CD4-positive, alpha-beta T cell treated with Interleukin-12 subunit alpha and Interleukin-12 subunit beta, for 1 hour (primary cell): ENCODE measurements at places on chromosomes 12 and 14.
A peak's percentile ranks its signal among the peaks of the same experiment; 100 is the strongest.

DNA sequence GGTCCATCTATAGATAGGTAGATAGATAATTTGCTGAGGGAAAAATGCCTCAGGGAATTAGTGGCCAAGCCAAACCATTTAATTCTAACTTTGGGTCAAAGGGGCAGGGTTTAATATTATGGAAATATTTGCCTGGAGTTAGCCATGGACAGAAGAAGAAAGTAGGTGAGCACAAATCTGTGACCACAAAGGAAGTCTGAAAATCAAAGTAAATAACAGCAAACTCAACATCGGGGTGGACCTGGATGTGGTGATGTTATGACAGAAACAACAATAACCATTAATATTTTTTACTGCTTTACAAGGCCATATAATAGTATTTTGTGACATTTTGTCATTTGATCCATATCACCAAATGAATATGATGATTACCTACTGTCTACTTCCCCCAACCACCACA is 578.0 kb upstream of the MGAT4C start:
- no peak for DNase-seq

- DNase-seq, result no peak
These were observed 244.2 kb upstream of the CCDC196 start for GRCh38 chr14:66242001-66242400.

GRCh38 chr14:37580146-37580545 is 14.9 kb downstream of the FOXA1 start:
- DNase-seq, result no peak

DNA sequence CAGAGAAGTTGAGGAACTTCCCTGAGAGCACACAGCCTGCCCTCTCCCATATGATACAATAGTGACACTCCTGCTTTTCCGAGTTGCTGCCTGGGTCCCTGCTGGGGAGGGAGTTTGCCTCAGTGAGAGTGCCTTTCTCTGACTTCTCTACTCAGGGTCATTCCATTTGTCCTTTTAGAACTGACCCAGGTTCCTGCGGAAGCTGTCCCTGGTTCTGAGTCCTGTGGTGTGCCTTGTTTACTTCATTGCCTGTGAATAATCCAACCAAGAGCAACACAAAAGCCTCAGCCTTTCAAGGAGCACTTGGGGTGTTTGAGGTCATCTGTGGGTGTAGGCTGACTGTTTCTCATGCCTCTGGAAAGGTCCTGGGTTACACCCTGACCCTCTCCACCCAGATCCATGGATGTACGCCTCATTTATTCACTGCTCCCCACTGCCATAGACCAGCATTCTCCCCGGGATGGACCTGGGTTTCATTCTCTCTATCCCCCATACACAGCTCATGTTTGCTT is 13.6 kb downstream of the SERPINA1 start:
- no peak for DNase-seq

- no peak for DNase-seq
These were observed 137.9 kb downstream of the TTC8 start for GRCh38 chr14:88962356-88962755.

DNA sequence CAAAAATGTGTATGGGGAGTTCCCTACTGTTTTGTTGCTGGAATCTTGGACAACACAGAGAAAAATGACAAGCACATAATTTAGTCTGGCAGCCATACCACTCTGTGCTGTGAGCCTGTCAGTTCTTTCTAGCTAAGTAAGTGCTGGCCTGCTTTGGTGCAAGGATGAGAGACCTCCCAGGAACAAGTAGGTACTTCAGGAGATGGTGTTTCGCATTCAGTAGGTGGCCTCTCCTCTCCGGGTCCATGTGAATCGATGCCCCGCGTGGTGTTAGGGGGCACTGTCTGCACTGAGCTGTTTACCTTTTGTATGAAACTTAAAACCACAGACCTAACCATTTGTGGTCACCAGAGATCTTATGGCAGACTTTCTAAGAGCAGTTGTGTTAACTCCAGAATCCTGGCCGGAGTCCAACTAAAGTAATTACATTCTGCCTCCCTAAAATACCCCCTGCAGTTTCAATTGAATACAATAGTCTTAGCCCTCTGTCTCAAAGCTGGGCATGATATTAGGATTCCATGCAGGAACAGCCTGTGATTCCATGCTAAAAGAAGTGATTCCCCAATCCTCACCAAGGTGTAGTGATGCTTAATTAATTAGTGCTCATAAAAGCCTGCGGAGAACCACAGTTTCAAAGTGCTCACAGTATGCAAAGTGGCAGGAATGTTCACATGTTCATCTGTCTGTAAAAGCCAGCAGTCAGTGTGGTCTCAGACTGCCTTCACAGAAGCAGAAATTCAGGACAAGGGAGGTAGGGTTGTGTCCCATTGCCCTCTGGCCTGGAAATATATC is 64.2 kb downstream of the LLPH start:
- no peak for DNase-seq

- DNase-seq, result no peak
These were observed 776 bp downstream of the RDH5 start for GRCh38 chr12:55720894-55721444.

DNA sequence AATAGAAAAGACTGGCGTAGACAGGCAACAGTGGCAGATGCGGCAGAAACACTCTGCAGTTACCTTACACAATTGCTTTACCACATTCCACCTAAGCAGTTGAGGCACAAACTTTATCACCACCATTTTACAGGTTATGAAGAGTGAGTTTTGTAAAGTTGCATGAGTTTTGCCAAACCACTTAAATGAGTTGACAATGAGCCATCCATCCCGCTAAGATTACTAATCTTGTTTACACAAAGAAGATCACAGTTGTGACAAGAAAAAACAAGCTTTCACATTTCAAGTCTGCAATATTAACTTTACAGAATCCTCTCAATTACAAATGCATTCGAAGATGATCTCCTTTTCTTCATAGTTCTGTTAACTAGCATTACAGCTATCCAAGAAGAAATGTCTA is 1.8 kb downstream of the TMCC3 start:
- no peak for DNase-seq

DNA sequence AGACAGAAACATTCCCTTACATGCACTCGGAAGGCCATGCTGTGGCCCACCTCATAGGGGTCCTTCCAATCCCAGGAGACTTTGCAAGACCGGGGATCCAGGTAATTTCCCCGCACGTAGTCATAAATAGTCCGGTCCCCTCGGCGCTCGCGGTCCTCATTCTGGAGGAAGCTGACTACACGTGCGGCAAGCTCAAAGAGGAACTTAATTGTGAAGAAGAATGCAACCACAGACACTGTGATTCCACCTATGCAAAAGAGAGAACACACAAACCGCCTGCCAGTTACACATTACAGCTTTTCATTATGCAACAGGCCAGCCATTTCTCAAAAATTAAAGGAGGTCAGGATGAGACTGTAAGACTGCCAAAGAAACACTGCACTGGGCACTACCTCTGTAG is 28.4 kb downstream of the AREL1 start:
- peak; percentile 6 for DNase-seq

DNA sequence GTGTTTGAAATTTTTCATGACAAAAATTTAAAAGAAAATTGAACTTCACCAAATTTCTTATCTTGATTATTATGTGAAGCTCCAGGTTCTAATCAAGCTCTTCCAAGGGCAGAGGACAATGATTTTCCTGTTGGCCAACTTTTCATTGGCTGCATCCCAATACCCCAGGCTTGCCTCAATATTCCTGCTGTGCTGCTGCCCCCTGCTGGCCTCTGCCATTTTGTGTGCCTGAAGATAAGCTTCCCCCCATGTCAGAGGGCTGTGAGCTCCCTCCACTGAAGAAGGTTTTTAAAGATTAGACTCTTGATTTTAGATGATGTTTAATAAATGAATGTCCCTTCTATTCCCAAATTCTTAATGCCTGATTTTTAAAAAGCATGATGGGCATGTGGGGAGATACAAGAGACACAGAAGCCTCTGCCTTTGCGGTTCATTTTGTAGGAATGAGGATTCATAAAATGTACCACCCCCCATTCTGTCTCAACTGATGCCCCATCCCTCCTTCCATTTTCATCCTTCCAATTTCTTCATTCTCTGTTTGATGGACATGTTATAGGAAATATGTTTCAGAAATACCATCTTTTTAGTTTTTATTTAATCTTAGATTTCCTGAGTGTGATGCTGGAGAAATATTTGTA is 76.7 kb upstream of the RGS6 start:
- peak; percentile 27 for DNase-seq

DNA sequence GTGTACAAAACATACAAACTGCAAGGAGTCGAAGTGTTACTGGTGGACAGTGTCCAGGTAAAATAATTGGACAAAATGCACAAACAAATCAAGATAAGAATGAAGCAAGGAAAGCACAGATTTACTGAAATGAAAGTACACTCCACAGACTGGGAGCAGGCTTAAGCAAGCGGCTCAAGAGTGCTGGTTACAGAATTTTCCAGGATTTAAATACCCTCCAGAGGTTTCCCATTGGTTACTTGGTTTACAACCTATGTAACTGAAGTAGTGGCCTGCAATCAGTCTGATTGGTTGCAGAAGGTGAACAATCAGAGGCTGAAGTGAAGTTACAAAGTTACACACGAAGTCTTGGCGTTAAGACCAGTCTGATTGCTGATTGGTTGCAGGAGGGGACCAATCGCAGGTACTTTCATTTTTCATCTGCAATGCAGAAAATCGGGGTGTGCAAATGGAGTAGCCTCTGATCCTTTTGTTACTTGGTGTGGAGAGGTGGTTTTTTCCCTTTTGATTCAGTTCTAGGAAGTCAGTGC is 11.6 kb upstream of the SCN8A start:
- DNase-seq, result no peak

DNA sequence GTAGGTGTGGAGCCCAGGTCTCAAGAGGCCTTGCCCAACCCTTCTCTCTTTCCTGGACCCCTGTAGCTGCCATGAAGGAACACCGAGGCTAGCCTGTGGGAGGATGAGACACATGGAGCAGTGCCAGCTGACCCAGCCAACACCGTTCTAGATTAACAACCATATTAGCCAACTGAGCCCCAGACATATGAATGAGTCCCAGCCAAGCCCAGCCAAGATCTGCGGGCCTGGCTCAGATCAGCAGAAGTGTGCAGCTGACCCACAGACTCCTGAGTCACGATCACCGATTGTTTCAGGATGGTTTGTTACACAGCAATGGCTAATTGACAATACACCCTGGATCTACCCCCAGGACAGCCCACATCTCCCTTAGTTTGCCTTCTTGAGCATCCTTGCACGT is 82.1 kb downstream of the NTF3 start:
- DNase-seq, result no peak

DNA sequence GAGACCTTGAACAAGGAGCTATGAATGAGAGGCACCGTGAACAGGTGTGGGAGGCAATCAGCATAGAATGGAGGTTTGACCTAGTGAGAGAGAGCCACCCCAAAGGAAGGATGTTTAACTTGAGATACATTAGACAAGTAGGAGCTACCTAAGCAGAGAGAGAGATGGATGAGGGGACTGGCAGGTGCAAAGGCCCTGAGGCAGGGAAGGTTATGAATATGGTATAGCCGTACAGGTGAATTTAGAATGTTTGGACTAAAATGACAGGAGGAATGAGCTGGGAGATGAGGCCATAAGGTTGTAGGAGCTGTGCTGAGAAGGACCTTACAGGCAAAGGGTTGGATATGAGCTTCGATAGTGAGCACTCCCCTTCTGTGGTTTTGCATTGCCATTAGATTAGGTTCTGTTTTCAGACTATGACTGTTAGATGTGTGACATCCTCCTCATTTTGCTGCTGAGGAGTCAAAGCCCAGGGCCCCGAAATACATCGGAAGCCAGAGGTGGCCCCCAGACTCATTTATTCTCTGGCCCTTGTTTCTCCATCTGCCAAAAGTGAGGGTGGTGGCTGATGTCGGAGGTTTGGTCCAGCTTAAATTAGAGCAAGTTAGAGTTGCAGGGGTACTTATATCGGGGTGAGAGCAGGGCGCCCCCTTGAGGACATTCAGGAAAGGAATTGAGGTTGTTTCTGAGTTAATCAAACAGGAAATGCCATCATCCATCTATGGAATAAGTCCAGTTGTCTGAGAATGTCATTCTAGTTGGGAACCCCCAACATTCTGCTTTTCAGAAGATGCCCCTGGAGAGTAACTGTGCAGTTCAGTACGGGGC is 29.4 kb downstream of the SLC24A4 start:
- DNase-seq, result peak; percentile 7

DNA sequence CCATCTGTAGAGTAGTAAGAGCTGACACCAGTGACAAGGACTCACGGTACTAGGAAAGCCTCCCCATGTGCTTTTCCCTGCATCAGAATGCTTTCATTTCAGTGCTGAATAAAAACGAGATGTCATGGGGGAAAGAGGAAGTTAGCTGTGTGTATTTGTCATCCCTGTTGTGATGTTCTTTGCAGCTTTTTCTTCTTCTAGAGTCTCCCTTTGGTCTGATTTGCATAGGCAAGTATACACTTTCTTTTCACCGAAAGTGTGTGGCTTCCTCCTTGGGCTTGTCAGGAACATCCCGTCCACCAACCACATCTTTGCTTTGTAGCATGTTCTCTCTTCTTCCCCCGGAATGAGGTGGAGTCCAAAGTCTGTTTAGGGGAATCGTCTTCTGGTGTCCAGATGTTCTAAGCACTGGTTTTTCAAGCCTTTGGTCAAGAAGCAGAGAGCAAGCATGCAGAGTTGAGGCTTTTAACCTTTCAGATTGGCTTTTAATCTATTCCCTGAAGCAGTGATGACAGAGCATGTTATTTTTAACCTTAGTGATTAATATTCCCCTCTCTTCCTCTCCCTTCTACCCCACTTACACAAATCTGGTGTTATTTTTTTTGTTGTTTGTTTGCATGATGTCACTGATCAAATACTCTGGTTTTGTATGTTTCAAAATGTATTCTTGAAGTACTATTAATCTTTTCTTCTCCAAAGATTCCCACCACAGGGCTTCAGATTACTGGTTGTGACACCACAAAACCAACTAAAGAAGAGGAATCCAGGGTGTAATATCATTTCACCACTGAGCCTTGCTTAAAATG is 163.4 kb downstream of the SAMD4A start:
- peak; percentile 18 for DNase-seq

- no peak for DNase-seq
These were observed 279.3 kb upstream of the FLRT2 start for GRCh38 chr14:85250414-85251189.

DNA sequence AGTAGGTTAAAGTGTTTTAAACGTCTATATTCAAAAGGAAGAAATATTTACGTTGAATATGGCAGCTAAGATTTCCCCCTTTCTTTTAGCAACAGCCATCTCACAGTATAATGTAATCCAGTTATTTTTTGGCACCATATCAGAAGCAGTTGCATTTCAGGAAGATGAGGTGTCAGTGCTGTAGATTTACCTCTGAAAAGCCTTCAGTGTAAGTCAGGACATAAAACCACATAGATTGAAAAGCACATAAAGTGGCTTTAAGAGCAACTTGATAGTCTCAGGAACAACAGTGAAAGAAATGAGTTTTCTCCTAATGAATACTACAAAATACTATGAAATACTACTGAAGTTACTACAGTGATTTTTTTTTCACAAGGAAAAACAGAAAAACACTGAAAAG is 6.9 kb downstream of the MLH3 start:
- DNase-seq, result no peak

GRCh38 chr12:99522456-99522855 is 125.1 kb upstream of the GARIN6 start:
- DNase-seq, result no peak

GRCh38 chr14:105051182-105052109 is 13.8 kb downstream of the GPR132 start:
- no peak for DNase-seq
